Kidney tubule cell (primary cell): ENCODE measurements at places on chromosomes 3 and 15.

GRCh38 chr3:116390318-116390717 is 55.0 kb downstream of the LSAMP start:
- DNase-seq: no peak

DNA sequence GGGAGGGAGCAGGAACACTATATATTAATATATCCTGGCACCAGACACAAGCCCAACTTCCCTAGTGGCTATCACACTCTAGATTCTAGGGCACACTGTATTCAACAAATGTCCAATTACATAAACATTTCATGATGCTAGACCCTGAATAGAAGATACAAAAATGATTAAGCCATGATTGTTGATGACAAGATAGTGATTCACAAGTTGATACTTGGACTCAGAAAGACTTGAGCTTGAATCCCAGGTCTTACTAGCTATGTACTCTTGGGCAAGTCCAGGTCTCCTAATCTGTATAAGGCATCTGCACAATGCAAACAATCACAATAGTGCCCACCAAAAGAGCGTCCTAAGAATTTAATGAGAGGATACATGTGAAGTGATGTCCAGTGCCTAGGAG is 10.0 kb upstream of the SNTN start:
- no peak for DNase-seq

DNA sequence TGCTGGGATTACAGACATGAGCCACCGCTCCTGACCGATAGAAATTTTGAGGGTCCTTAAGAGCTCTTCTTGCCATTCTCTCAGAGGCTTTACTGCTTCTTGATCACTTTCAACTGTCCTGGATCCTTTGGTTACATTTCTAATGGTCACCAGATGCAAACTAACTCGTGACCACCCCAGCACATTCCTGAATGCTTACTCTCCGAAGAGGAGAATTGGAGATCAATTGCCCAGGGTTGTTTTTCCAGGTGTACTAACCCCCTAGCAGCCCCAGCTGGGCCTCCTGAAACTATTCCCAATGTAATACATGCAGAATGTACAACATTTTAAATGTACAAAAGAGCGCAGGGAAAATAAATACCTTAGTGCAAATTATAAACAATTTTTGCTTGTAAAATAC is 65.1 kb upstream of the TBL1XR1 start:
- DNase-seq: peak; percentile 51

- DNase-seq: peak; percentile 30
Measured at GRCh38 chr3:117660941-117661817, 951.6 kb downstream of the TUSC7 start.

- peak; percentile 80 for DNase-seq
Measured at GRCh38 chr3:67000009-67000408, 1.9 kb downstream of the KBTBD8 start.

GRCh38 chr3:135366816-135367215 is 571.8 kb downstream of the EPHB1 start:
- peak; percentile 92 for DNase-seq

DNA sequence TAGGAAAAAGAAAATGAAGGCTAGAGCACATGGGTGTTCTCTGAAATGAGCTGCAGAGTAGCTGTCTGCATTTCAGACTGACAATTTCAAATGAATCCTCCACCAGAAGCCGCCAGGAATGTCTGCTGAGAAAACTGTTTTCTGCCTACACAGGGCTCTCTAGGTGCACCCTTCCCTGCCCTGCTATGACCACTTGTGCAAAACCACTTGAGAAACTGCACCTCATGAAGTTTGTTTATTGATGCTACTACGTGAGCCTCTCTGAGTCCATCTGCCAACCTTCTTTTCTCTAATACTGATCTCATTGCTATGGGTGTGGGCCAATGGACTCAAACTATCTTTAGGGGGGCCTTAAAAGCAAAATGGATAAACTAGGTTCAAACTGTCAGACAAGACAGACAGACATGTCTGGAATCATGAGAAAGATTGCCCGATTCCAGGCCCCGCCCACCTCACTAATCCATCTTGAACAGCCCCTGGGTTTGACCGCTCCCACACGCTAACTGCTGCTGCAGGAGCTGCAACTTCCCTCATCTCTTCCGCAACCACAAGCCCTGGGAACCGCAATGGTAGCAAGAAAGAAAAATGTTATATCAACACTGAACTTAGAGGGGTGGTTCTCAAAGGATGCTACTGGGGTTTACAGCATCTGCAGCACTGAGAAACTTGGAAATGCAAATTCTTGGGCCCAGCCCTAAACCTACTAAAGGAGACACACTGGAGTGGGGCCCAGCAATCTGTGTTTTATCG is 9.0 kb upstream of the CD47 start:
- no peak for DNase-seq

- DNase-seq: peak; percentile 29
Measured at GRCh38 chr3:132788301-132788671, 66.1 kb upstream of the NPHP3 start.

- peak; percentile 68 for DNase-seq
Measured at GRCh38 chr3:126212620-126213378, 32.4 kb upstream of the ALDH1L1 start.

DNA sequence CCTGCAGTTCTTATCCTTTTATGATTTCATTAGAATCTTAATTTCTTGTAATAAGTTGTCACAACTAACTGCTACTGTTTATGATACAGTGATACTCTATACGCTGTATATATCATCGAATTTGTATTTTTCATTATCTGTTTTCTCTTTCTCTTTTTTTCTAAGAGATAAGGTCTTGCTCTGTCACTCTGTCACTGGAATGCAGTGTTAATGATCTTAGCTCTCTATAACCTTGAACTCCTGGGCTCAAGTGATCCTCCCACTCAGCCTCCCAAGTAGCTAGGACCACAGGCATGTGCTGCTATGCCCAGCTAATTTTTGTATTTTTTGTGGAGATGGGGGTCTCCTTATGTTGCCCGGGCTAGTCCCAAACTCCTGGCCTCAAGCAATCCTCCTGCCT is 14.8 kb downstream of the APH1B start:
- no peak for DNase-seq

DNA sequence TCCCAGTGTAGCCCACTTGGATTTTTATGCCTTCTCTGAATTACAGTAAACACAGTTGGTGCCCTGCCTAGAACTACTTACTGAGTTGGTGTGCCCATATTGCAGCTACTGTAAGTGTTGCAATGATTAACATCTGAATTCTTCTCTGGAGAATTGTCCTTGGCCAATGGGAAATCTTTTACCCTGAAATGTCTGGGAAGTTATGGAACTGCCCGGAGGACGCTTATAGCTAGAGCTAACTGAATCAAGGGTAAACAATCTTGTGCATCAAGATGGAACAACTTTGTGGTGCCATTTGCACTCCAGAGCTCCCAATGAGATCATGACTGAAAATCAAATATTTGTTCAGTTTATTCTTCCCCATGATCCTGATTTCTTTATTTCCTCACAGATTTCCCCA is 246.7 kb upstream of the CBLB start:
- DNase-seq: no peak

- DNase-seq: peak; percentile 12
Measured at GRCh38 chr15:43880406-43881194, 53.8 kb downstream of the WDR76 start.

DNA sequence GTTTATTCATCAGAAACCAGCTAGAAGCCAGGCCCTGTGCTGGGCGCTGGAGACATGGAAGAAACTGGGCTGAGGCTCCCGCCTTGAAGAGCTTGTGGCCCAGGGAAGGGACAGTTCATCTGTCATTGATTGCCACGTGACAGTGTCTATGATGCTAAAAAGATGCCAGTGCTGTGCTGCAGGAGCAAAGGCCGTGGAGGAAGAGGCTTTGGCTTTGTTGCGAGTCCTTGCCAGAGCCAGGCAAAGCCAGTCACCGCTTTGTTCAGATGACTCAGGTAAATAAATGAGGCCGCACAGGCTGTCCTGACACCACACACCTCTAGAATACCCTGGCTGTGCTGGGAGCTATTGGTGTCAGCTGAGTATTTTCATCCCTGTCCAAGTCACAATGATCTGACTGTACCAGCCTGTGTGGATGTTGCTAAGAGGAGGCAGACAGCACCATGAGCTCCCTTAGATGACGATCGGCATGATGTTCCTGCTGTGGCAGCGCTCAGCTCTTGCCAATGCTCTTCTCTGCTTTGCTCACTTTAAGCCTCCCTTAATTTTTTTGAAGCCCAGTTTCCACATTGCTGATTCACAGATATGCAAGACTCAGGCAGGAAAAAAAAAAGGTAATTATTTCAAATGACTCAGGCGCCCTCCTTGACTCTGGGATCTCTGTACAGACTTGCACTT is 77.5 kb downstream of the CCNL1 start:
- DNase-seq: peak; percentile 93

DNA sequence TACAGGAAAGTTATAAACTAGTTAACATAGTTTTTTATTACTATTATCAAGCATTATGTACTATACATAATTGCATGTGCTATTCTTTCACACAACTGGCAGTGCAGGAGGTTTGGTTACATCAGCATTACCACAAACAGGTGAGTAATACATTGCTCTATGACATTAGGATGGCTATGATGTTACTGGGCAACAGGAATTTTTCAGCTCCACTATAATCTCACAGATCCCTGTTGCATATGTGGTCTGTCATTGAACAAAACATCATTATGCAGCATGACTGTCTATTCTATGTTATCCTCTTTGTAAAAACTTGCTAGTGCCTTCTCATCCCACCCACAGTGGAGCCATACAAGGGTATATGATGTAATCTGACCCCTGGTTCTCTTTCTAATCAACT is 36.5 kb upstream of the PDZRN3 start:
- peak; percentile 77 for DNase-seq

DNA sequence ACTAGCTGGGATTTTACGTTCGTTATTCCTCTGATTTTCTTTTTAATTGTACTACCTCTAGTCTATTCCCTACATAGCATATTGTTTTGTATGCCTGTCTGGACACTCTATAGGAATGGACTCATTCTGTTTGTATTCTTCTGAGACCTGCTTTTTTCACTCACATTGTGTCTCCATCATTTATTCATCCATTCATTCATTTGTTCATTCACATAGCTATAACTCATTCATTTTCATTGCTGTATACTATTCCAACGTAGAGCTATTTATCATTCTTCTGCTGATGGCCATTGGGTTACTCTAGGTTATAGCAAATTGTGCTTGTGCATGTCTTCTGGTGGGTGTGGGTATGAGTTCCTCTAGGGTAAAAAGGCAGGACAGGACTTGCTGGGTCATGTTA is 74.0 kb upstream of the SLC6A6 start:
- DNase-seq: no peak

GRCh38 chr3:53823956-53824657 is 22.1 kb downstream of the CHDH start:
- DNase-seq: no peak

- no peak for DNase-seq
Measured at GRCh38 chr15:77059786-77060361, 11.0 kb downstream of the TSPAN3 start.

GRCh38 chr15:83250781-83251180 is 33.7 kb downstream of the BNC1 start:
- DNase-seq: no peak

DNA sequence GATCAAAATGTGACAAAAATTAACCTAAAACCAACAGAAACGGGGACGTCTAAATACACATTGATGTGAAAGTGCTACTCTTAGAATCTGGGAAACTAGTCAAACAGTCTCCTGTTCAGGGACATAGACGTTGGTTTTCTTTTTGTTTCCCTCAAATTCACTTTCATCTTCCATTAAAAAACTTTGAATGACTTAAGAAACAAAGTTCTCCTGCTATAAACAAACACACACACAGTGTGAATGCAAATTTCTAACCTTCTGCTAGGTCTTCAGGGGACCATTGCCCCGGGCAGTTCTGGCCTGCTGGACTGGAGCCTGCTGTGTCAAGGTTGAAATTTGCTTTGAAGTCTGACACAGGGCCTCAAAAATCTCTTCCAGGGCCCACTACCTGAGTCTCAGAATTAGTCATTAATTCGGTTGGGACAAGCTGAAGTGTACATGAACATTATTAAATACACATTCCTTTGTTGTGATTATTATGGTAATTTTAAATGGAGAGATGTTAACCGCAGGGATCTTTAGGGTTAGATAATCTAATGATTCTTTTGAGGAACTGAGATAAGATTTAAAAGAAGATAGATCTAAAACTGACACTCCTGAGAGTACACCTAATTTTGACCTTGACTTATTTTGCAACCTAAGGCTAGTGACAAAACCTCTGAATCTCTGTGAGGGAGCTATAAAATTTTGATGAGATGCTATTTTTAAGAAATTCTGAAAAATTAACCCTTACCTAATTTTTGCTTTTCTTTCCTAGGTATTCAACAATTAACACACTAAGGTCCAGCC is 1260.4 kb downstream of the ROBO1 start:
- peak; percentile 76 for DNase-seq

- DNase-seq: peak; percentile 31
Measured at GRCh38 chr15:89367485-89368451, 33.1 kb upstream of the POLG start.

DNA sequence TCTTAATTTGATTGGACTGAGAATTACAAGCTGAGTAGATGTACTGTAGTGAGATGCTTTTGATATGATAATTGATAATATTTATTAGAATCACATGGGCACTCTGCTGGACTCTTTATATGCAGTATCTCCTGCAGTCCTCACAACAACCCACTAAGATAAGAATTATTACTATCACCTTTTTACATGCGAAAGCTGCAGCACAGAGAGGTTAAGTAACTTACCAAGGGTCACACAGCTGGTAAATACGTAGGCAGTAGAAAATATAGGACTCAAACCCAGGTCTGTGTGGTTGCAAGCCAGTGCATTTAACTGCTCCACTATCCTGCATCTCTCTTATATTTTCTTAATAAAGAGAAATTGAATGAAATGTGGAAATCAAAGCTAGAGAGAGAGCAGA is 392.8 kb upstream of the RORA start:
- no peak for DNase-seq

DNA sequence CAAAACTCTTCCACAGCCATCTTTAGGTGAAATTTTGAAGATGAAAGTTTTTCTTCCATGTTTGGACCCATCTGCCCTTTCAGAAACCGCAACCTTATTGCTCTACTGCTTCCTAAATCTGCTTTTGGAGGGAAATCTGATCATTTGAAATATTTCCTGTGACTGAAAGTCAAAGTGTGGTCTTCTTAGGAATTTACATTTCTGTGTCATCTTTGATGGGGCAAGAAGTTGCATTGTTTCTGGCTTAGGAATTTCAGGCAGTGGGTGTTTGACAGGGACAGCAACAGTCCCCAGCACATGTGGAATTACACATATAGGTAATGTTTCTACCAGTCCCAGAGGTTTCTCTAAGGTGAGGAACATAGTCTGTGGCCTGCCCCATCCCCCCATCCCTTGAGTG is 5.3 kb upstream of the TYRO3 start:
- no peak for DNase-seq

DNA sequence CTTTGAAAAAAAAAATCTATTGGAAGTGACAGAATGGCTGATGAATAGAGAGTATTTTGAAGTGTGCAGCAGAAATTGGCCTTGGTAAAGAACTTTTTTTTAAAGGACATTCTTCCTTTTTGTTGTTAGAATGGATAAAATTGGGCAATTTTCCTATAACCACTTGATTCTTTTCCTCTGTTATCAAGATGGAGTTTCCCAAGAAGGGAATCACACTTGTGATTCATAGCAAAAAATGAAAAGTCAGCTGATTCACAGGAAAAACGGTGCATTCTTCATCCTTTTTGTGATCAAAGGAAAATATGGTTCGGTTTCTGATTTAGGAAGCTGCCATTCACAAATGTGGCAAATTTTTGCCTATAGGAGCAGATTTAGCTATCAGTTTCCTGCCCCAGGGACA is 486.8 kb downstream of the GBE1 start:
- no peak for DNase-seq
